ENCODE measurements at places on chromosomes 3 and 15.

DNA sequence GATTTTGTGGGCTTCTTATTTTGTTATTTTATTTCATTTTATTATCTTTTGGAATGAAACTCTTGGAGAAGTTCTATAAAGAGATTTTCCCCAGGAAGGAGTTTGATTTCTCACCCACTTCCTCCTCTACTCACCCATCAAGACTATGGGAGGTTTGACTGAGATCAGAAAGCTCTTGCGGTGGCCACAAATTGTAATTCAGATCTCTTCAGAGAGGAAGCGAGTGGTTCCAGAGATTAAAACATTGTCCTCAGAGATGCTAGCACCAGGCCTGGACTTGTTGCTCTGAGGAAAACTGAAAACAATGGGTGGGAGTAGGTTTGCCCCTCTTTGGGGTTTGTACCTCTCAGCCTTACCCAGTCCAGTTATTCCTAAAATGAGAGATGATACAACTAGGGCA, 8.1 kb upstream of the MUC13 start:
- H3K4me3 ChIP-seq: no peak overlapping the region
- no peak for DNase-seq
- no peaks in the 10 kb centered on the region for H3K27me3 ChIP-seq
- H3K27ac ChIP-seq: no peak overlapping the region
- H3K4me1 ChIP-seq: no peaks in the 10 kb centered on the region
- H3K36me3 ChIP-seq: no peaks in the 10 kb centered on the region

DNA sequence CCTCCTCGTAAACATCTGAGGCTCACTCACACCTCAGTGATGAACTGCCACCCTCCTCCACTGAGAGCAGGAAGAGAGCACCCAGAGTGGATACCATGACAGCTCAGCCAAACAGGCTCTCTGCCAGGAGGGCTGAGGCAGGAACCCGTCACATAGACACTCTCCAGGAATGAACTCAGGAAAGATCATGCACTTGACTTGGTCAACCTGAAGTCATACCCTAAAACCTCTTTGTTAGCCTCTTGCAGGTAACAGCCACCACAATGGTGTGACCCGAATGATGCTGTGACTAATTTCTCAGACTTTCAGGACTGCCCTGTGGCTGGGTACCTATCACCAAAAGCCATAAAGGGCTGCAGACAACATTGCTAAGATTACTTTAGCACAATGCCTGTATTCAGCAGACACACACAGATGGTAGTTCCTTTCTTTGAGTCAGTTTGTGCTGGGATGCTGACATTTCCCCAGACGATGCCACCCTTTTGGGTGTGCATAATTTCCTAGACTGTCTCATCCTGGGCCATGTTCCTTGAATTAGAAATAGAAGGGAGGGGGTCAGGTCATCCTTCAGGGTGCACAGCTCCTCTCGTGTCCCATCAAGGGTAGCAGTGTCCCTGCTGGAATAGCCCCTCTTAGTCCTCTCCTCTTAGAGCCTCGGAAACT, 30.3 kb downstream of the CX3CR1 start:
- H3K4me1 ChIP-seq: no peaks in the 10 kb centered on the region
- no peaks in the 10 kb centered on the region for H3K36me3 ChIP-seq

DNA sequence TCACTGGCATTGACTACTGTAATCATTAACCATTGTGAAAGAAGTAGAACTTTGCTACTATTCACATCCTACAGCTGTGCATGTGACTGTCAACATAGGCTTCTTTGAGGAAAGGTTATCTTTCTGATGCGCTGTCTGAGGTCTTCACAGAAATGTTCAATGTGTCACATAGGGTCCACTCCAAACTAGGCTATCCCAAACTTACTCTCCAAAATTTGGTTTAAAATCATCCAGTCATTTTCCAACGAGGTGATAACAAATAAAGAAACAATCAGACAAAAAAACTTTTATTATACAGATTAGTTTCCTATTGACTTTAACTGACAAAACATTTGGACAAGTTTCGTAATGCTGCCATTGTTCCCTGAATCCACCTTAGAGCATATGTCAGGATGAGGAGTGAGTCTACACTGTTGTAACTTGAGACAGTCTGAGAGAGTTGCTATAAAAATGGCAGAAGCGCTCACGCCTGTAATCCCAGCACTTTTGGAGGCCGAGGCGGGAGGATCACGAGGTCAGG, 511.6 kb downstream of the PLOD2 start:
- H3K4me3 ChIP-seq: no peak overlapping the region
- no peaks in the 10 kb centered on the region for H3K36me3 ChIP-seq
- no peaks in the 10 kb centered on the region for H3K27me3 ChIP-seq
- DNase-seq: no peak

DNA sequence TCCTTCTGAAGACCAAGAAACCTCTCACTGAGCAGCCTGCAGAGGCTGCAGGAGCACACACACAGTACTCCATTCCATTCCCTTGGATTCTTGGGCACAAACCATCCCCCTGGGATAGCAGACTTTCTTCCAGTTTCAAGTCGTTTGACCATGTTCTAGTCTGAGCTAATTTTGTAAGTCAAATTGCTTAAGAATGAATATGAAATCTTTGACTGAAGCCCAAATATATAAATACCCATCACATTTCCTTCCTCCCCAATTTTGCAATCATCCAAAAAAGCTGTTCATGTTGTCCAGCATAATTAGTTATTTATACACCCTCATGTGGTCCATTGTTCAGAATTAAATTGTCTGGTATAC, 231.2 kb upstream of the TPRG1 start:
- H3K27ac ChIP-seq: no peak overlapping the region
- DNase-seq: no peak
- H3K4me3 ChIP-seq: no peak overlapping the region
- H3K4me1 ChIP-seq: peaks cover 25% of the 10 kb centered on the region

GRCh38 chr3:4976109-4976508, 3.1 kb upstream of the BHLHE40 start:
- no peak overlapping the region for H3K4me3 ChIP-seq
- H3K27ac ChIP-seq: no peak overlapping the region
- H3K36me3 ChIP-seq: no peaks in the 10 kb centered on the region
- peaks cover 11% of the 10 kb centered on the region for H3K4me1 ChIP-seq
- DNase-seq: peak; percentile 85

GRCh38 chr15:49847423-49848281, 226.8 kb downstream of the DTWD1 start:
- peaks cover 5% of the 10 kb centered on the region for H3K36me3 ChIP-seq
- H3K27ac ChIP-seq: peak overlapping the region; percentile 97
- H3K4me3 ChIP-seq: peak overlapping the region; percentile 20
- H3K4me1 ChIP-seq: peaks cover 29% of the 10 kb centered on the region
- no peaks in the 10 kb centered on the region for H3K27me3 ChIP-seq

DNA sequence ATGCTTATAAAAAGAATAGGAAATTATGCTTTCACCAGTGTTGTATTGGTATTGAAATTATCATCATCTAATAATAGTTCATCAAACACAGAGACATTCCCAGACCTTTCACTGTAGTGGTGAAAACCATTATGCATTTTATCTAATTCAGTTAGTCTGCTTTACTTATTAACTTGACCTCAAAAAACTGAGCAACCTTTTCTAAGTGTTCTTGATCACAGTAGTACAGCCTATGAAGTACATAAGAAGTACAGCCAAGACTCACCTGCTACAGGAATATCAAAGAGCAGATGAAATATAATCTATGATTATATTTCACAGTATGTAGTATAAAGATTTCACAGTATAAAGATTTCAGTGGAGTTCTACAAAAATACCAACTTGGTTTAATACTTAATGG, 75.2 kb downstream of the FILIP1L start:
- no peak overlapping the region for H3K4me3 ChIP-seq
- H3K27me3 ChIP-seq: no peaks in the 10 kb centered on the region
- H3K4me1 ChIP-seq: peaks cover 36% of the 10 kb centered on the region
- no peak for DNase-seq

DNA sequence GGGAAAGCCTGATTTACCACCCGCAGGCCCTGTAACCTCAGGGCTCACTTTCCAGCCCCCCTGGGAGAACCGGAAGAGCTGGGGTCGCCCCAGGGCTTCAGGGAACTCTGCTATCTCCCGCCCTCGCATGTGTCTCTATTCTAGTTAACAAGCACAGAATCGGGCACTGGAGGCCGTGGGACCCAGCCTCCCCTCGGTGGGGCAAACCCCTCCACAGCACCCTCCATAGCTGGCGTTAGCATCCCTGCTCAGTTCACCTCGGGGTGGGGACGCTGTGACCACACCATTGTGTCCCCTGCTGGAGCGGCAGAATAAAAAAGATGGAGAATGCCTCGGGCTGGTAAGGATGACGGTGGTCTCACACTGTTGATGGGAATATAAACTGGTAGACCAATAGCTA, 3.5 kb upstream of the LRRC15 start:
- no peak overlapping the region for H3K4me3 ChIP-seq
- H3K27ac ChIP-seq: no peak overlapping the region
- peaks cover 5% of the 10 kb centered on the region for H3K4me1 ChIP-seq

DNA sequence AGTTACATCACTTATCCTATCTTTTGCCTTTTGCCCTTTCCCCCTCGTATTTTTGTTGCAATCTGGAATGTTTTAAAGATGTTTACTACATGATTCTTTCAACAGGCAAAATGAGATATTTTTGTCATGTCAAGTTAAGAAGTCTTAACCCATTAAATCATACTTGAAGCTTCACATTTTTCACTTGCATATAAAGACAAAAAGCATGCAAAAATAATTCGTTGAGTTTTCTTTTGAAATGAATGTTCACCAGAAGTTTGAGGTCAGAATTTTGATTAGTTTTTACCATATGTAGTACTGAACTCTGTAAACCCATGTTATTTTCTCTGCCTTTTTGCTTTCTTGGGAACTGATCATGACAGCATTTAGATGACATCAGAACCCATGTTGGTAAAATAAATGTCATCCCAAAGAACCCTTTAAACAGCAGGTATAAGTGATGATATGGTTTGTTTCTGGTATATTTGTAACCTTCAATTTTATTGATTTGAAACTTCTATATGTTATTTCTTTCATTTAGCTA, 188.5 kb downstream of the GHSR start:
- DNase-seq: no peak
- peaks cover 16% of the 10 kb centered on the region for H3K4me1 ChIP-seq
- H3K27me3 ChIP-seq: no peaks in the 10 kb centered on the region
- no peak overlapping the region for H3K4me3 ChIP-seq
- H3K36me3 ChIP-seq: peaks cover 66% of the 10 kb centered on the region

DNA sequence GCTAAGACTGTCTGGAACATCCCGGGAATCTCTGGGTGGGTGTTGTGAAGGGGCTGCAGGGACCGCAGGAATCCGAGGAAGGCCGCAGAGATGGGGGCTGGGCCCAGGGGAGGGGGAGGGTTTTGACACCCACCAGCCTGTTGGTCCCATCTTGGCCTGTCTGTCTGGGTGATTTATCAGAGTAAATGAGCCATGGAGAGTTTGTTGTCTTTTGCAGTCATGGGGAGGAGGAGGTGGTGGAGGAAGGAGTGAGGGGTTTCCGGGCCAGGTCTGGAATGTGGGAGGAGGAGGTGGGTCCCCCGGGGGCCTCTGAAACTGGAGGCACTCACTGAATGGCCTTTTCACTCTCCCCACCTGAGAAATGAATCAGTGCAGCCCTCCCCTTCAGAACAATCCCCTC, 11.5 kb downstream of the SEMA3F start:
- peaks cover 76% of the 10 kb centered on the region for H3K4me1 ChIP-seq
- no peak for DNase-seq
- H3K36me3 ChIP-seq: peaks cover 15% of the 10 kb centered on the region
- peak overlapping the region; percentile 39 for H3K4me3 ChIP-seq
- peak overlapping the region; percentile 82 for H3K27ac ChIP-seq

GRCh38 chr3:104604326-104605010, 762.2 kb upstream of the ALCAM start:
- peaks cover 6% of the 10 kb centered on the region for H3K4me1 ChIP-seq
- no peaks in the 10 kb centered on the region for H3K36me3 ChIP-seq
- H3K4me3 ChIP-seq: no peak overlapping the region
- DNase-seq: peak; percentile 33
- H3K27ac ChIP-seq: no peak overlapping the region

DNA sequence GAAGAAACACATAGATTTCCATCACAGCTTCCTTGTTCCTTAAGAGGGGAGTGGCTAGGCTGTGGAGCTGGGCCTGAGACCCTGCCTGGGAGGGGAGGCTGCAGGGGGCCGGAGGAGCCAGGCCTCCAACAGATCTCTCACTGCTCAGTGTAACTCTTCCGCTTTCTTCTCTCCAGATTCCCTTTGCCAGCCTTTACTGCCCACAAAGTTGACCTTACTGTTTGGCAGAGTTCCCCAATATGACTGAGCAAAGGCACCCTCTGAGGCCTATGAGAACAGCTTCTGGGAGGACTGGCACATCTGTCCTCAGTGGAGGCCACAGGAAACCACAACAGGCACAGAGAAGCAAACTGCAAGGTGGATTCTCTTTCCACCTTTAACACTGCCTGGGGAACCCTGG, 38.1 kb downstream of the SLCO2A1 start:
- peak; percentile 38 for DNase-seq
- H3K27ac ChIP-seq: no peak overlapping the region
- H3K36me3 ChIP-seq: no peaks in the 10 kb centered on the region
- H3K4me1 ChIP-seq: peaks cover 20% of the 10 kb centered on the region

- peaks cover 6% of the 10 kb centered on the region for H3K4me1 ChIP-seq
- H3K27me3 ChIP-seq: no peaks in the 10 kb centered on the region
- DNase-seq: no peak
Measured at GRCh38 chr3:105958237-105959000, 89.6 kb upstream of the CBLB start.

GRCh38 chr15:57196865-57197264, 179.4 kb upstream of the CGNL1 start:
- H3K27me3 ChIP-seq: no peaks in the 10 kb centered on the region
- peaks cover 22% of the 10 kb centered on the region for H3K36me3 ChIP-seq
- H3K4me1 ChIP-seq: no peaks in the 10 kb centered on the region
- peak; percentile 13 for DNase-seq
- no peak overlapping the region for H3K4me3 ChIP-seq
- H3K27ac ChIP-seq: no peak overlapping the region

DNA sequence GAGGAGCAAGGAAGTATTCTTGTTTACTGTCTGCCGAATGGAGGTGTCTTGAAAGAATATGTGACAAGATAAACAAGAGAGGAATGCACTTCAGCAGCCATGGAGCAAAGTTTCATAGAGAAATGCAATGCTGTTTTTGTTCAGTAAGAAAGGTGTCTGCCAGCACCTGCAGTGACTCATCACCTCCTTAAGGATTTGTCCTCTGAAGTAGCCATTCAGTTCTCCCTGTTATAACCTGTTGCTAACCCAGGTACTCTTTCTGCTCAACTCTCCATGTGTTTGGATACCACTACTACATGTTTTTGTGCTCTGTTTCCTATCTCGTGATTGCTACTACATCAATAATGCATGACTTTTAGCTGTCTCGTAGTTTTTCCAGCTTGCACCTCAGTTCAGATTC, 328.9 kb downstream of the CHL1 start:
- no peaks in the 10 kb centered on the region for H3K36me3 ChIP-seq
- peak; percentile 0 for DNase-seq
- H3K27me3 ChIP-seq: no peaks in the 10 kb centered on the region
- no peak overlapping the region for H3K27ac ChIP-seq

GRCh38 chr15:69081310-69082004, 67.0 kb downstream of the NOX5 start:
- no peak overlapping the region for H3K27ac ChIP-seq
- no peaks in the 10 kb centered on the region for H3K36me3 ChIP-seq
- no peaks in the 10 kb centered on the region for H3K27me3 ChIP-seq
- no peak overlapping the region for H3K4me3 ChIP-seq
- H3K4me1 ChIP-seq: peaks cover 37% of the 10 kb centered on the region

- no peak overlapping the region for H3K4me3 ChIP-seq
- H3K27ac ChIP-seq: no peak overlapping the region
- no peaks in the 10 kb centered on the region for H3K27me3 ChIP-seq
- H3K36me3 ChIP-seq: no peaks in the 10 kb centered on the region
Measured at GRCh38 chr3:58242340-58242739, 4.7 kb downstream of the ABHD6 start.
